8988T (cell line): ENCODE measurements at places on chromosomes 5 and 9.

DNA sequence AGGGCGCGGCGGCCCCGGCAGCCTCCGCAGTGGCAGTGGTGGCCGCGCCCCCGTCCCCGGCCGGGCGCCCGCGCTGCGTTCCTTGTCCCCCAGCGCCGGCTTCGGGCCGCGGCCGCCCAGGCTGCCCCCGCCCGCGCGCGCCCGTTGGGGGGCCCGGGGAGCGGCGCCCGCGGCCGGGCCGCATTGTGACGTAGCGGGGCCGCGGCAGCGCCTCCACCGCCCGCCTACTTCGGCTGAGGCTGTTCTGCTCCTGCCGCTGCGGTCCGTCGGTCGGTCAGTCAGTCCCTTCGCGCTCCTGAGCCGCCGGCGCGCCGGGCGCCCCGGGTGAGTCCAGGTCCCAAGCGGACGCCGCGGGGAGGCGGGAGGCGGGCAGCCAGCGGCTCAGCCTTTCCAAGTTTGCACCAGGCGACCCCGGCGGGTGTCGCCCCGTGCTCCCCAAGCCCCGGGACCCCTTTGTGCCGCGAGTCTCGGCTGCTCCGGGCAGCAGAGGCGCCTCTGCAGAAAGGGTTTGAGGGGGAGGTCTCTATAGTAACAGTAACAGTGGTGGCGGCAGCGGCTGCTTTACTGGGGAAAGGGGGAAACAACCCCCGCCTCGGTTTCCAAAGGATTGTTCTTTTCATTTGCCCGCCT is at the start of gene SNCAIP:
Gene SNCAIP, plus strand, starts transcription at position 277 of the 630 bp plus-strand sequence. CDS start 78,898 bp downstream, outside the sequence.
- no peak for DNase-seq

DNA sequence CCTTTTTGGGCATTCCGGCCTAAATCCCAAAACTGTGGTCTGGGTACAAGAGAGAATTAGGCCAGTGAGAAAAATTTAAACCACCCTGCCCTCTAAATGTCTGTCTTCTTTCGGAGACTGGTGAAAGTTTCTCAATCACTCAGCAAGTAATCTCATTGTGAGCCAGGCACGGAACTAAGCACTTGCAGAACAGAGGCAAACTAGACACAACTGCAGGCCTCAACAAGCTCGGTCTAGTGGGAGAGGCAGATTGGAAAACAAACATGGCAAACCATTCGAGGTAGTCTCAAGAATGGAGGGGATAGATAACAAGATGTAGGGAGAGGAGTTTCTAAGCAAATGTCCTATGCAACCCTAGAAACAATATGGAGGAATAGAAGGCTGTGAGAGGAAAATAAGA is 8.9 kb upstream of the C5orf58 start:
- no peak for DNase-seq

DNA sequence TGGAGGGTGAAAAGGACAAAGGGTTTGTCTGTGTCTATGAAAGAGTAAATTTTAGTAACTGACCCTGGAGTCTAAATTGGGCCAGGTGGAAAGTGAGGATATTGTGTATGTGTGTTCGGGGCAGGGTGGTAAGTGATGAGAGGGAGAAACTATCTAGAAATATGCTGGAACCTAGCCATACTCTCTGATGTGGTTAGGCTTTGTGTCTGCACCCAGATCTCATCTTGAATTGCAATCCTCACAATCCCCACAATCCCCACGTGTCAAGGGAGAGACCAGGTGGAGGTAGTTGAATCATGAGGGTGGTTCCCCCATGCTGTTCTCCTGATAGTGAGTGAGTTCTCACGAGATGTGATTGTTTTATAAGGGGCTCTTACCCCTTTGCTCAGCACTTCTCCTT is 60.6 kb downstream of the COMMD10 start:
- no peak for DNase-seq

DNA sequence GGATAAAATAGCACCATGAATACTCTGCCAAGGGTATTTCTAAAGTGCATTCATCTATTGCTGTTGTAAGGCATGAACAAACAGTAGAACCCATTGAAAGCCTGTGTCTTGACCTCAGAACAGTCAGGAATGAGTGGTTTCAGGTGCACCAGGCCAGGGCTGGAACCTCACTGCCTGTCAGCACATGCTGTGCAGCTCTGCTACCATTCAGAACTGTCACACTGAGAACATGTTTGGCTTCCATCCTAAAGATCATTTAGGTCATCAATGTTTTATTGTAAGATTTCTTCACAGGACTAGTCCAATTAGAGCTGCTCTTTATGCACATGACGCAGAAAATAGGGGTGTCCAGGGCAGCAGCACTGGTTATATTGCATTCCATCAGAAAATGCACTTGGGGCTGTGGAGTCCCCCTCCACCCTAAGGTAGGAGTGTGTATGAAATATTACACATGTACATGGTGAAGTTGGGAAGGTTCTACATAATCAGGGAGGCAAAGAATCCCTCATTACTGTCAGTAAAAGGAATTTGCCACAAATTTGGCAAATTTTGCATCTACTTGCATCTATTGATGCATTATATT is 408.0 kb downstream of the CTNND2 start:
- no peak for DNase-seq

GRCh38 chr5:177557041-177557647 is 2.8 kb upstream of the FAM193B start:
- DNase-seq, result no peak
